ENCODE measurements at places on chromosomes 12 and 14. TPM values are rescaled to one million over a fixed set of nuclear protein-coding genes. Genes with fewer than 3 reads are reported as not detected.

The ADCY6 gene
- total RNA-seq = 24.8 TPM

The CD69 gene
- not detected for total RNA-seq

DNA sequence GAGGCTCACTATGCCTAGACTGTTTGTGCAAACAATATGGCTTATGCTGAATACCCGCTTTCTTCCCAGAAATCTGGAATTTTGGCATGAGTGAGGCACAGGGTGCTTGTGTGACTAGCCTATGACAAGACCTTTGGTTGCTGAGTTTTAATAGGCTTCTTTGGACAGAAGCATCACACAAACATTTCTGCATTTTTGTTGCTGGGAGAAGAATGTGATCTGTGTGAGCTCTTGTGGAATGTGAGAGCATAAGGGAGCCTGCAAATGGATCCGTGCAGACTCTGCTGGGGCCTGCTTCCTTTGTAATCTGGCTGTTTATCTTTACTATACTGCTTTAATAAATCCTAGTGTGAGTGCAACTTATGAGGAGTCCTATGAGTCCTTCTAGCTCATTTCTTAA lies 83.0 kb upstream of the ZDHHC17 start:
- DNase-seq = peak; percentile 55
- H3K4me3 ChIP-seq = no peak overlapping the region
- peak overlapping the region; percentile 45 for H3K27ac ChIP-seq
- H3K27me3 ChIP-seq = no peaks in the 10 kb centered on the region
- H3K4me1 ChIP-seq = peaks cover 21% of the 10 kb centered on the region

GRCh38 chr14:28652782-28653181 lies 113.8 kb upstream of the FOXG1 start:
- no peak overlapping the region for H3K4me3 ChIP-seq
- DNase-seq = peak; percentile 29
- H3K27me3 ChIP-seq = no peaks in the 10 kb centered on the region
- H3K4me1 ChIP-seq = no peaks in the 10 kb centered on the region
- H3K27ac ChIP-seq = peak overlapping the region; percentile 42

DNA sequence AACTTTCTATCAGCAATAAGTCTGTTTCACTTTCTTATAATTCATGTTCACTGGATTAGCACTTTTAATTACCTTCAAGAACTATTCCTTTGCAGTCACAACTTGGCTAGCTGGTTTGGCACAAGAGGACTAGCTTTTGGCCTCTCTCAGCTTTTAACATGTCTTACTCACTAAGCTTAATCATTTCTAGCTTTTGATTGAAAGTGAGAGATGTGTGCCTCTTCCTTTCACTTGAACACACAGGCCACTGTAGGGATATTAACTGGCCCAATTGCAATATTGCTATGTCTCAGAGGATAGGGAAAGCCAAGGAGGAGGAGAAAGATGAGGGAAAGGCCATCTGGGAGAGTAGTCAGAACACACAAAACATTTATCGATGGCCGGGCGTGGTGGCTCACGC lies 92.7 kb downstream of the PRICKLE1 start:
- no peak overlapping the region for H3K4me3 ChIP-seq
- H3K4me1 ChIP-seq = no peaks in the 10 kb centered on the region
- H3K36me3 ChIP-seq = no peaks in the 10 kb centered on the region
- no peak for DNase-seq

Data from GM23248 (cell line).